Stimulated activated CD4-positive, alpha-beta T cell treated with anti-CD3 and anti-CD28 coated beads, Interleukin-1b, Interleukin-23, amount 100 ng/mL, for 1 hour (primary cell): ENCODE measurements at places on chromosomes 5 and 9.

- no peak for DNase-seq
Observed at GRCh38 chr9:94623253-94623652, 16.1 kb downstream of the FBP1 start.

DNA sequence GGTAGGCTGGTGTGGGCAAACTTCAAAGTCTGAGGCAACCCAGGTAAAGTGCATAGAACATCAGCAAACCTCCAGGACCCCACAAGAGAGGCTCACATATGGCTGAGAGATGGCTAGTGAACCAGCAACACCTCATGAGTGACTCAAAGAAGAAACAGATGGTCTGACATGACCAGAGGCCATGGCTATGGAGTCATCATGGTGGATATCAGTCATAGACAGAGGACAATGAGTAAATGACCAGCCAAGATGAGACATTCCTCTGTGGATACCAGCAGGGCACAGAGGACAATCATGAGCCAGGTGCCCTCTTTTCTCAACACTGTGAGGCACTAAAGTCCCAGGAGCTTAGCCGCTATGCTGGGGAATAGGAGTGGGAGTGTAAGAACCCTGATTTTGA is 180.8 kb downstream of the RASEF start:
- no peak for DNase-seq

DNA sequence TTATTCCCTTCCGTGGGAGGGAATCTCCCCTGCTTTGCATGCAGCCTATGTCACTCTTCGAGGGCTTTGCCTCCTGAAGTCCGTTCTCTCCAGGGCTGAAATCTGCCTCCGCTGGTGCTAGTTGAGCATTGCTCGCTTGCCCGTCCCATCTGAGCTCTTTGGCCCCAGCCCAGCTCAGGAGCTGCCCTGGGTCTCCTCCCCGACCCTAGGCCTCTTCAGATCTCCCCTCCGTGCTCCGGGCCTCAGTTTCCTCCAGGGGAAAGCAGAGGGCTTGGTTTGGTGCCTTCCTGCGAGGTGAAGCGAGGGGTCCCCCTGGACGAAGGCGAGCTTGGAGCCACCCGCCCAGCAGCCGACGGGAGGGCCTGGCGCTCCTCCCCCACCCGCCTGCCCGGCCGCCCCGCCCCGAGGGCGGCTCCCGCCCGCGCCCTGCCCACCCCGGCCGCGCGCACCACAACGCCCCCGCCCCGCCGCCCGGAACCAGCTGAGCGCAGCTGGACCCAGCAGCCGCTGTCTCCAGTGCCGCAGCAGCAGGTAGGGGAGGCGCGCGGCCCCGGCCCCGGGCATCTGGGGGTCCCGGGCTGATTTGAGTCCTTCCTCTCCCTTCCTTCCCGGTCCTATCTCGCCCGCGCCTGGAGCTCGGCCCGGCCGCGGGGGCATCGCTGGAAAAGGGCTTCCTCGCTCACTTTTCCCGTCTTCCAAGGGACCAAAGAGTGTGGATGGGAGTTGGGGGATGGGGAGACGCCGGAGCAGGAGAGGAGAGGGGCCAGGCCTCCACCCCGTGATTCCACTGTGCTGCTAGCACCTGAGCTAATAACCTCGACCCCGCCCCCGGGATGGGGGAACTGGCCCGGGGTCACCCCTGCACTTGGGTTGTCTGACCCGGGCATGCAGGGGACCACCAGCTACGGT is at the start of gene GSN:
GSN (plus strand) TSS at position 474 of the 909 bp plus-strand sequence. CDS start 33,810 bp downstream, outside the sequence.
- no peak for DNase-seq

DNA sequence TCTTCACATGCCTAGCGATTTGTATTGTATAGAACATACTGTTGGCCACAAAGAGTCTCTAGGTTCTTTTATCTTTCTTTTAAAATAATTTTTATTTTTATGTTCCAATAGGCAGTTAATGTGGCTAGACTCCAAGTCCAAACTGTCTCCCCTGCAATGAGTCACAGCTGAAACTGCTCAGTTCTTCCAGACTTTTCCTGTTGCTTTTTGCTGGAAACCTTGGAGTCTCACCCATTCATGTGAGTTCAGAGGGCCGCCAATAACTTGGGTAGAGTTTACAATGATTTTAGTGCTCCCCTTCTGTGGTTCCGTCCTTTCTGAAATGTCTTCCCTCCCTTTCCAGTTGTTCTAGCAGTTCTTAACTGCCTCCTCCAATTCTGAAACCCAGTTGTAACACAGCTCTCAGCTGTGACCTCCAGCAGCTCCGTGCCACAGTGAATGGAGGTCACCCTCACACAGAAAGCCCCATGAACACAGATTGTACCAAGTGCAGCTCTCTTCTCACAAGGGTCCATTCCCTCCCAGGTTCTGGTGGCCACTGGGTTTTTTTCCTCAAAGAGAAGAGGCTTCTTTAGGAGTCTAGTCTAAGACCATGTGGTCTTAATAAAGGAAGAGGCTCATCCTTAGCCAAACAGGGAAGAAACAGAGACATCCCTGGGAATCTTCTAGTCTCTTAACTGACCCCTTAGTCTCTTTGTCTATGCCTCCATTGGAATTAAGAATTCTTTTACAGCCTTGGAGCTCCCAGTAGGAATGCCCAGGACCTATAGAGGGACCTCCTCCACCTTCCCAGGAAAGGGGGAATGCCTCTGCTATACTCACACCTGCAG is 198.5 kb downstream of the SPOCK1 start:
- DNase-seq: no peak

DNA sequence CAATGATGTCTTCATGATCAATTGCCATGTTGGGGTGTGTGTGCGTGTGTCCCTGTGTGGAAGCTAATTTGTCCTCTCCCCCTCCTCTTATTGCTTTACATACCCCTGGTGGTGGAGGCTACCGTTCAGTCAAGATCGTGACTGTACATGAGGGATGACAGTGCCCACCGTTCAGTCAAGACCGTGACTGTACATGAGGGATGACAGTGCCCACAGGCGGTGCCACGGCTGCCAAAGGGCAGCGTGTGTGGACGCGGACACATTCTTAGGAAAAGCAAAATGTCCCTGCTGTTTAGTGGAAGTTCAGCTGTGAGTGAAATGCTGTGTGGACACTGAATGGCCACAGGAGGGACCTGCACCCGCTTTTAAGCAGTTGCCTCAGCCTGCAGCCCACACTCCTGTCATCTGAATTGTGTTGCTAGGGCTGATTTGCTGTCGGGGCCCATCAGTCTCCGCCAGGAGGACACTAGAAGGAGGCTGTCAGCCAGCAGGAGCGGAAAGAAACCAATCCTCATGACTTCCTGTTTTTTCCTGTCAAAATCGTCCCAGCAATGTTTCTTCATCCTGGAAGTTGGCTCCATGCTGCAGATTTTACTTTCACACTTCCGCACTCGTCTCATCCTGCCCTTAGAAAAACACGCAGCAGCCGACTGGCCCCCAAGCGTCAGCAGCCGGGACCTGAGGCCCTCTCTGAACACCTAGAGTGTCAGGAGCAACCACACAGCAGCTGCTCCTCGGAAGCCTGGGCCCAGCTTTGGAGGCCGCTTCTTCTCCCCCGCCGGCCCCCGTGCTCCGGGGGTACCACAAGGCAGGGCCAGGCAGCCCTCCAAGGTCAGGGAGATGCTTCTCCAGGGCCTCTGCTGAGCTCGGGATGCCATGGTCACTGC is 9.1 kb downstream of the OR2V1 start:
- DNase-seq: no peak

GRCh38 chr5:145818604-145819003 is 16.5 kb downstream of the PRELID2 start:
- no peak for DNase-seq
